ENCODE measurements at places on chromosomes 5 and 9.

- DNase-seq, result no peak
Measured at GRCh38 chr9:27442464-27442863, 81.6 kb upstream of the IFNK start.

DNA sequence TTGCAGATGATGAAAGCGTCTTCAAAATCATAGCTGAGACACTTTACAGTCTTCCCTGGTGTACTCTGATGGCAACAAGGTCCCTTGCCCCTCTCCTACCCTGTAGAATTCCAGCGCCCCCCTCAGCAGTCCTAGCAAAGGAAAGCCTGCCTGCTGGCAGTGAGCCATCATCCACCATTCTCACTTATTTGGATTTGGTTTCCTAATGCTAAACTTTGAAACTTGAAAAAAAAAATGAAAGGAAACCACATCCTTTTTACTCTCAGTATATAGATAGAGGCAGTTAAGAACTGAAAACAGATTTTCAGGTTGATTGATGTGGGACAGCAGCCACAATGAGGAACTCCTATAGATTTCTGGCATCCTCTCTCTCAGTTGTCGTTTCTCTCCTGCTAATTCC, at the start of gene GZMA:
TSS of gene GZMA (plus strand) at position 299 of the 400 bp plus-strand sequence. CDS start at position 336, 37 bp downstream.
- DNase-seq, result no peak

DNA sequence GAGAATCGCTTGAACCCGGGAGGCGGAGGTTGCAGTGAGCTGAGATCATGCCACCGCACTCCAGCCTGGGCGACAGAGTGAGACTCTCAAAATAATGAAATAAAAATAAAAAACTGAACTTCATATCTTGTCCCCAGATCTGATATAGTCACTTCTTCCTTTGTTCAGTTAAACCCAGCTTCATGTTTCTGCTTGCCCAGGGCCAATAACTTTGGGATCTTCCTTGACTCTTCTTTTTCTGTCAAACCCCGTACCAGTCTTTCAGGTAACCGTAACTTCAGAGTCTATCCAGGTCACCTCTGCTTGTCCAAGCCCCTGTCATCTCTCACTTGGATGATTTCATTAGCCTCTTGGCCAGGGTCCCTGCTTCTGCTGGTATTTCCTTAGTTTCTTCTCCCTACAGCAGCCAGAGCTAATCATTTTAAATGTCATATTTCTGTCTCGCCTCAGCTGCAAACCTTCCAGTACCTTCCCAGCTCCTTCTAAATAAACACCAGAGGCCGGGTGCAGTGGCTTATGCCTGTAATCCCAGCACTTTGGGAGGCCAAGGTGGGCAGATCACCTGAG, 19.7 kb upstream of the ABL1 start:
- DNase-seq, result no peak

GRCh38 chr5:78811121-78811817, 162.7 kb upstream of the LHFPL2 start:
- DNase-seq, result peak; percentile 72

- DNase-seq, result peak; percentile 53
Measured at GRCh38 chr9:3708751-3709150, 182.9 kb upstream of the RFX3 start.

DNA sequence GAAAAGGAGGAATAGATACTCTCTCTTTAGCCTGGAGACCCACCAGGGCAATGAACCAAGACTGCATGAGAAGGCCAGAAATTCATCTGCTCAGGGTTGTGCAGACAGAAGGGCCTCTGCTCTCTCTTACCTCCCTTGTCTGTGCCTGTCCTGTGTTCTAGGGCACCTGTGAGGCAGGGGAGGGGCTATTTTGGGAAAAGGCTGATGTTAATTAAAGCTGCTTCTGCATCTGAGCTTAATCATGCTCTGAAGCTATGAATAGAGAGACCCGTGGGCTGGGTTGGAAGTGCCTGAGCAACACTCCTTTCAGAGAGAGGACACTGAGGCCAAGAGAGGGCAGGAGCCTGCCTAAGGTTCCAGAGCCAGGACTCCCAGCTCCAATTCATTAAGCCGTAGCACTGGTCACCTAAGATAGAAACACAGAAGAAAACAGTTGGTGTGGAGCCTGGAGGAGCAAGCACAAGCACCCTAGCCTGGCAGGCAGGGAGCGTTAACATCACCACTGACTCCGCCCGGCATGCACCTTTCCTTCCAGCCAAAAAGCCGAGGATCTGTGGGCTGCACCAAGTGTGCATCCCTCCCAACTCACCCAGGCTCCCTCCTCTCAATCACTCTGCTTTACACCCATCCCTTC, 31.4 kb upstream of the STING1 start:
- DNase-seq, result no peak

GRCh38 chr5:157602505-157602904, 26.9 kb upstream of the ADAM19 start:
- no peak for DNase-seq
